ENCODE measurements at places on chromosomes 16 and 17.

DNA sequence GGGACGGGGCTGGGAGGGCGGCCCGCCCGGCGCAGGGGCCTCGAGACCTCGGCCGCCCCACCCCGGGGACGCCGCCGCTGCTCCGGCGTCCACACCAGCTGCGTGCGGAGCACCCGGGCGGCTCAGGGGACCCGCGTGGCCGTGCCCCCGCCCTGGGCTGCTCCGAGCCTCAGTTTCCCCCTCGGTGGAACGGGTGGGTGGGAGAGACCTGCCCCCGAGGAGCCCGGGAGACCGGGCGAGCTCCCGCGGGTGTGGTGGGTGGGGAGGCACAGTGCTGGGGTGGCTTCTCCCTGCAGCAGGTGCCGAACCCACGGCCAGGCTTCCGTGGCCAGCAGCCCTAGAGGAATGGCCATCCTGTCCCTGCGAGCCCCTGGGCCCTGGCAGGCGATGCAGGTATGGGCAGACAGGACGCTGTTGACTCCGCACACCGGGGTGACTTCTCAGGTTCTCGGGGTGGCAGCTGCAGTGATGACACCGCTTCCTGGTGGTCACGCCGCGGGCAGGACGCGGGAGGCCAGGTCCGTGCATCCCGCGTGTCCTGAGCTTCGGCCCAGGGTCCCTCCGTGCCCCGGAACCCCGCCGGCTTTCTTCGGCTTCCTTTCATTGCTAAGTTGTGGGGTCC is 677 bp downstream of the DEF8 start:
- no peak for DNase-seq

DNA sequence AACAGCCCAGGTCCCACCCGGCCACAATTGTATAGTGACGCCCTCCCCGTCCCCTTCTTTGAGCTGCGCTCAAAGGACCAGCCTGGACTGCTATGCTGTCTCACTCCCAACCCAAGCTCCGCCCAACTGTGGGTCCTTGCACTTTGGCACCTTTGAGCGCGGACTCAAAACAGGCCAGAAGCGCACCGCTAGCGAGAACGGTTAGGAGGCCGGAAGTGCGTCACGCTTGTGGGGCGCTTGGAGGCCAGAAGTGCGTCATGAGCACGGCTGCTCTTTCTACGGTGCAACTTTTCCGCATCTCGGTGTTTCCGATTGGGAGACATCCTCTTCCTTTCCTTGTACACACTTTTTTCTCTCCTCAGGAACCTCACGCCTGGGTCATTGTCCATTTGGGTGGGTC is at the start of gene ZNF19:
ZNF19 (minus strand) TSS at position 203 of the 400 bp plus-strand sequence. CDS start 7,210 bp downstream, outside the sequence.
- DNase-seq, result no peak

GRCh38 chr16:54437921-54438320 is 151.3 kb upstream of the IRX3 start:
- DNase-seq, result no peak

DNA sequence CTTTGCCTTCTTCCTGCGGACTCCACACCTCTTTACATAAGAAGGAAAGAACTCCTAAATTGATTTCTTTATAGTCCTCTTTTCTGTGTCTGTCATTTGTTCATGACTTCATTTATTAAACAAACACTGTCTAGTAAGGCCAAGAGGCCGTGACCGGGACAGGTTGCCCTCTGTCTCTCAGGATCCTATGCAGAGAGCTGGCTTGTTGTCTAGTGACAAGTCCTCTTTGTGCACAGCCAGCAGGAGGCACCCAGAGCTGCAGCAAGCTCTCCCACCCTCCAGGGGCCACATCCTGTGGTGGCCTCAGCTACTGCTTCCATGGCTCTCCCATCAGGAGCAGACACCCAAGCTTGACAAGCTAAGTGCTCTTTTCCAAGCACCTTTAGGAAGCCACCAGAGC is 50.6 kb downstream of the PLD6 start:
- no peak for DNase-seq

DNA sequence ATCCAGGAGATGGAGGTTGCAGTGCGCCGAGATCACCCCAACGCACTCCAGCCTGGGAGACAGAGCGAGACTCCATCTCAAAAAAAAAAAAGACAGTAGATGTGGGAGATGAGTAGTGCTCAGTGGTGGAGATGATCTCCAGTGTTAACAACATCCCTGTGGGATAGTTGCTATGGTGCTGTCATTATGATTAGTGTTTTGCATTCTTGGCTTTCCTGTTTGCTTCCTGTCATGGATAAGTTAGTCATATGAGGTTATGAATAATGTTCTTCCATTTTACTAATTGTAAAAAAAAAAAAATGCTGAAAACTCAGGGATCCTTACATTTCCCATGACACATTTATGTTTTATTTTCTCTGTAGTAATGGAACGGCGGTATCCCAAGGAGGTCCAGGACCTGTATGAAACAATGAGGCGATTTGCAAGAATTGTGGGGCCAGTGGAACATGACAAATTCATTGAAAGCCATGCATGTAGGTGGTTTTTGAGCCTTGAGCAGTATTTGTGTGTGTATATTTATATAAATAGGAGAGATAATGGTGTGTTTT is 24.5 kb upstream of the DUSP14 start:
- DNase-seq, result peak; percentile 79

GRCh38 chr17:63700528-63701455 is 867 bp upstream of the LIMD2 start:
- peak; percentile 59 for DNase-seq

DNA sequence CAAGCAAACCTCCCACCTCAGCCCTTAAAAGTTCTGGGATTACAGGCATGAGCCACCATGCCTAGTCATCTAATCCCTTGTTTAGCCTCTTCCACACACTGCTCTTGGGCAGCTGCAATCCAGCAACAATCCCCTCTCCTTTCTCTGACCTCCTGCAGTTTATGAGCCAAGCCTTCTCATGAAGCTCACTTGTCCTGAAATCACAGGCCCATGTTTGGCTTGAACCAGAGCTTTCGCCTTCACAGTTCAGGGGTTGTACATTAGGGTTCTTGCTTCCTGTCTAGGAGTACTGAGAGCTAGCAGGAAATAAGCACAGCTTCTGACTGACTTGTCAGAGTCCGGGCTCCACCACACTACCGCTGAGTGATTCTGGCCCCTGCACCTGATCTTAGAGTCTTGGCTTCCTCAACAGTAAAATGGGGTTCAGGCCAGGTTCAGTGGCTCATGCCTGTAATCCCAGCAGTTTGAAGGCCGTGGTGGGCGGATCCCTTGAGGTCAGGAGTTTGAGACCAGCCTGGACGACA is 16.3 kb downstream of the ERAL1 start:
- DNase-seq, result no peak

DNA sequence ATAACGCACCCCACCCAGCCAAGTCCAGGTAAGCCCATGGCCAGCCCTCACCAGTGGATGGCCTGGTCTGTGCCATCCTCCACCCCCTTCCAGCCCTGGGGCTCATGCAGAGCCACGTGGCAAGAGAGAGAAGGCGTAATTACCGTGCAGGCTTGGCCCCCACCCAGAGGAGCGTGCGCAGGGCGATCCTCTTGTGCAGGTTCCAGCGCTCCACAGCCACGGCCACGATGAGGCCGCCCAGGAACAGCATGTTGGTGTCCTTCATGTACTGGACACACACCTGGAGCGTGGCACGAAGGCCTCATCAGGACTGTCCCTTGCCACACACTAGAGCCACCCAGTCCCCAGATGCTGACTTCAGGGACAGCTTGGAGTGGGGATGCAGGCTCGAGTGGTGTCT is 6.7 kb downstream of the SLC13A5 start:
- DNase-seq, result no peak

Data from fibroblast of mammary gland (primary cell).